Esophagus squamous epithelium (tissue), 5 donors: ENCODE measurements at places on chromosomes 16 and 17.

- no peak for DNase-seq
Observed at GRCh38 chr17:9072696-9073339, 51.5 kb downstream of the NTN1 start.

GRCh38 chr16:64586781-64587180, 535.1 kb downstream of the CDH11 start:
- no peak for DNase-seq

DNA sequence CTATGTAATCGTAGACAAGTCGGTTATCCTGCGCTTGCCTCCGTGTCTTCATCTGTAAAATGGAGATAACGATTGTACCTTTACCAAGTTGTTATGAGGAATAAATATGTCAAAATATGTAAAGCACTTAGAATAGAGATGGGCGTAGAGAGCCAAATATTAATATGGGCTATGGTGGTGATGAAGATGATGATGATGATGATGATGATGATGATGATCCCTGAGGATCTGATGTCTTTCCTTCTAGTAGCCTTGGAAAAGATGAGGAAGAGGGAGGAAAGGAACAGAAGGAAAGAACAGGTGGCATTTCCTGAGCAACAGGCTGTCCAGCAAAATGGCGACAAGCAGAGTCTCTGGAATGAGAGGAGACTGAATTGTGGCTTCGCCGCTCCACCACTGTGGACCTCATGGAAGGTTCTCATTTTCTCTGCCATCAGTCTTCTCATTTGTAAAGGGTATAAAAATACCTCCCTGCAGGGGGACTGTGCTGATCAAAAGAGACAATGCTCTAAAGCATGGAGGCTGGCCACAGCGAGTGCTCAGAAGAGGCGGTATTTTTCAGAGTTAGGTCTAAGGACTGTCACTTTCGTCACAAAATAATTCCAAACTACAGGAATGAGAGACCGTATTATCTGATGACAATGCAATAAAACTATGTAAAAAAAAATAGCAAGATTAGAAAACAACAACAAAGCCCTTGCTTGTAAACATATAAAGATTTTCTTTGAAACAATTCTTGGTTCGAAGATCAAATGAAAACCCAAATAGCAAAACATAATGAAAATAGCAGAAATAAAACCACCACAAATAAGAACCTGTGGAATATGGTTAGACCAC, 17.2 kb upstream of the RCVRN start:
- DNase-seq: no peak

GRCh38 chr17:44269535-44270240, 1.8 kb upstream of the SLC4A1 start:
- no peak for DNase-seq

DNA sequence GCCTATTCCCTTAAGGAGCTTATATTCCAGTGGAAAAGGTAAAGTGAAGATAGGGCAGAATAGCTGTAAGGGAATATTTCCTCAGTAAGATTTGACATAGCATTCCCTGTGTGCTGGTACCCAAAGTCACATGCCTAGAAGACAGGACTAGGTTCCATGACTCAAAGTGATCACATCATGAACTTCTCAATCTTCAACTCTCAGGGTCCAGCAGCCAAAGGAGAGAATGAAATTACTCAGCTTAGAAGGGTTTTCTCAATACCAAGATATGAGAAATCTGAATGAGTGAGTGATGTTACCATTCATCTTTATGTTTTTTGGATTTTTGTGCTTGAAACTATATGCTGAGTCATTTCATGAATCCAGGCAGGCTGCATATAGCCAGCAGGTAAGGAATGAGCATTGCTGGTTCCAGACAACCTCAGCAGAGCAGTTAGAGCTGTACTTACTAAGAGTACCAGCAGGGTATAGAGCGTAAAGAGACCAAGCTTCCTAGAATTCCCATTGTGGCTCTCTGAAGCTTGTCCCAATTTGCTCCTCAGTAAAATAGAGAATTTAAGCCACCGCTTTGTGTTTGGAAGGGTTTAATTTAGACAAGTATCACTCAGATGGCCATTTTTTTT, 91.1 kb downstream of the ANKFN1 start:
- no peak for DNase-seq

GRCh38 chr16:52074133-52074532, 472.8 kb downstream of the TOX3 start:
- no peak for DNase-seq

DNA sequence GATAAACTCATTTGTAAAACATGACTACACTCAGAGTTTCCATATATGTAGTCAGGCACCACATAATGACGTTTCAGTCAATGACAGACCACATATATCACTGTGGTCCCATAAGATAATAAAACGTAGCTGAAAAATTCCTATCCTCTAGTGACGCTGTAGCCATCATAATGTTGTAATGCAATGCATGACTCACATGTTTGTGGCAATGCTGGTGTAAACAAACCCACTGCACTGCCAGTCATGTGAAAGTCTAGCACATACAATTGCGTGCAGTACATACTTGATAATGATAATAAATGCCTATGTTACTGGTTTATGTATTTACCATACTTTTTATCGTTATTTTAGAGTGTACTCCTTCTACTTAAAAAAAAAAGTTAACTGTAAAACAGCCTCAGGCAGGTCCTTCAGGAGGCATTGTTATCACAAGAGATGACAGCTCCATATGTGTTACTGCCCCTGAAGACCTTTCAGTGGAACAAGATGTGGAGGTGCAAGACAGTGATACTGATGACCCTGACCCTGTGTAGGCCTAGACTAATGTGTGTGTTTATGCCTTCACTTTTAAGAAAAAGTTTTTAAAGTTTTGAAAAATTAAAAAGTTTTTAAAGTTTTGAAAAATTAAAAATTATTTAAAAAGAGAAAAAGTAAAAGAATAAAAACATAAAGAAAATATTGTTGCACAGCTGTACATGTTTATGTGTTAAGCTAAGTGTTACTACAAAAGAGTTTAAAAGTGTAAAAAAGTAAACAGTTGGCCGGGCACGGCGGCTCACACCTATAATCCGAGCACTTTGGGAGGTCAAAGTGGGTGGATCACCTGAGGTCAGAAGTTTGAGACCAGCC, 9.0 kb downstream of the STAT5B start:
- no peak for DNase-seq

DNA sequence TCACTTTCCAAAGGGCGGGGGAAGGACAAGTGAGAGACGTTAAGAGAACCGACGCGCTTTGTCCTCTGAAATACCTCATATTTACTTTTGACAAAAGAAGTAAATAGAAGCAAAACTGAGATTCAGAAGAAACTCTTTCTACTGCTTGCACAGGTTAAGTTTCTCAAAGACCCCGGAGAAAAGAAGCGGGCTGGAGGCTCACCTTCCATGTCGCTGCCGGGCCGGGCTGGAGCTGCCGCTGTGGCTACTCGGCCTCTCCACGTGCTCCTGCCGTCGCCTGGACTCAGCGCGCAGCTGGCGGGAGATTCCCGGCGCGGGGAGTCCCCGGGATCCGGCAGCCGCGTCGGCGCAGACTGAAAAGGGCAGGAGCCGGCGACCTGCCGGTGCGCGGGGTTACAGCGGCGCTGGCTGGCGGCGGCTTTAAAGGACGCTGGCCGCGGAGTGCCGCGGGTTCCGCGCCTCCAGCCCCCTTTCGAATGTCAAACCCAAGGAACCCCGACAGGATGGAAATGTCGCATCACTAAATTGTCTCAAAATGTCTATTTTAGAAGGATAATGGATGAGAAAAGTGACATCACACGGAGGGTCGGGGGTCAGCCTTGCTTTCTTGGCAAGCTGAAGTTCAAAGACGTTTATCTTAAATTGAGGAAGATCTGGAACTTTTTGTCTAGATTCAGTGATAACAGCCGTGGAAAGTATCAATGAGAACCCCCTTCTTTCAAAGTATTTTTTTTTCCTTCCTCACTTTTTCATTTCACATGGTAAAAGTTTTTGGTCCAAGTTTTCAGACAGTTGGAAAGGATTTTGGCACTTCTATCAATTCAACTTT, at the start of gene IKZF3:
TSS of gene IKZF3 (minus strand) at position 395 of the 829 bp plus-strand sequence. CDS start at position 209, 186 bp downstream.
- no peak for DNase-seq

GRCh38 chr17:32349503-32349853, 479 bp upstream of the ZNF207 start:
- DNase-seq: no peak

GRCh38 chr17:79977708-79978547, 57.7 kb downstream of the TBC1D16 start:
- DNase-seq: no peak

DNA sequence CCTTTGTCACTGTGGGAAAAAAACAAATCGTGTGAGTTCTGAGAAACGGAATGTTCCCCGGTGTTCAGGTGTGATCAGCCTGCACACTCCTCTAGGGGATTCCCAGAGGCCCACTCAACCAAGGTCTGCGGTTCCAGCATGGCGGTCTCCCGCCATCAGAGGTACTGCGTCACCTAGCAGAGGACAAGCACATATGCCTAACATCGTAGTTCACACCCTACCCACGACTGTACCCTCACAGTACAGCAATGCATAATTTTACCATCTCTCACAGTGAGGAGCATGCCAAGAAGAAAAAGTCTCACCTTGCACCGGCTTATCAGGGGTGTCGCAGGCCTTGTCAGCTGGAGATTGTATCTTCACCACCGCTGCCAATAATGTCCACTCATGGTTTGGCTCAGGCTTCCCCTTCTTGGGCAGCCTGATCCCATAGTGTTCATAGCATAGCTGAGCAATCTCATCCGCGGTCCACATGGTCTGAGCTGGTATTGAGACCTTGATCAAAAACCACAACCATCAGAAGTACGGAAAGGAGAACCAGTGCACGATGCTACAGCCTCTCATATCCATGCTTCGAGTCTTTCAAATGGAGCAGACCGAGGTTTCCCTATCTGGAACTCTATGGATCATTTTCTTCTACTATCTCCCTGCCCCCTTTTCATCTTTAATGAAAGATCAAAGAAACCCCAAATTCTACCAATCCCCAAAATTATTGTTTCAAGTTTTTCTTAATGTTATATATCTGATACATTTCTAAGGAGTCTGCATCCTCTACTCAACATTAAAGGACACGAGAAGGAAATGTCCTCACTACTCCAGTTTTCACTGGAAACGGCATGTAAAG, 2.5 kb downstream of the ADAT1 start:
- DNase-seq: no peak
